Natural killer cell (primary cell): ENCODE measurements at places on chromosomes 3 and 15.

DNA sequence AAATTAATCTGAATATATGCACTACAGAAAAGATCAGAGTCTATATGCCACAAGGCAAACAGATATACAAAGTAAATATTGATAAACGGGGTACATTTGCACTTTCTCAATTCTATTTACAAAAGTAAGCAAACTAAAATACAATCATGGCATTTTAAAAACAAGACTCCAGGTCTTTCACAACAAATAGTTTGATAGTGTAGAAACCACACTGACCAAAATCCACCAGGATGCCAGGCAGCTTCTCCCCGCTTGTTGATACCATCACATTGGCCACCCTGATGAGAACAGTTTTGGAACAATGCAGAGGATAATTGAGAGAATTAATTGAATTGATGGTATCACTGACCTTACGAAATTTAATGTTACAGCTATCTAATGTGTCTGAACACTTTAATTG lies 190.6 kb upstream of the TMCO5A start:
- H3K4me3 ChIP-seq = no peak overlapping the region
- H3K36me3 ChIP-seq = no peaks in the 10 kb centered on the region
- H3K4me1 ChIP-seq = no peaks in the 10 kb centered on the region
- DNase-seq = no peak

DNA sequence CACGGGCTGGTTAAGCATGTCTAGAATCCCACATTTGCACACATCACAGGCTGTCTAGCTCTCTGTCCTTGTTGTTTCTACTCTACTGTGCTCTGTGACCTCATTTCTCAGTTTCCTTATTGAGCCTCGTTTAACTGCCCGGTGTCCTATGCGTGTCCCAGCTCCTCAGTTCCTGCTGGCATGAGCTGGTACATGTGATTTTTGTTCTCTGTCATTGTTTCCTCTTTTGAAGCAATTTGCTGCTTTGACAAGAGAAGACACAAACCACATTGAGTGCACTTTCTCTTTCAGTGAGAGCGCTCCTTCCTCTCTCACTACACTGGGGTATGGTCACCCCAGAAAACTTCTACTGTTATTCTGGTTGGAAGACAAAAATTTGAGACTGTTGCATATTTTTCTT lies 563.5 kb downstream of the PDCD6IP start:
- H3K4me1 ChIP-seq = no peaks in the 10 kb centered on the region
- no peaks in the 10 kb centered on the region for H3K36me3 ChIP-seq
- no peak overlapping the region for H3K4me3 ChIP-seq
- no peak for DNase-seq
- H3K27ac ChIP-seq = no peak overlapping the region

GRCh38 chr3:138384531-138384930 lies 36.2 kb downstream of the MRAS start:
- H3K36me3 ChIP-seq = no peaks in the 10 kb centered on the region
- no peak overlapping the region for H3K27ac ChIP-seq
- no peaks in the 10 kb centered on the region for H3K4me1 ChIP-seq
- no peak overlapping the region for H3K4me3 ChIP-seq

- H3K27me3 ChIP-seq = no peaks in the 10 kb centered on the region
- H3K4me1 ChIP-seq = no peaks in the 10 kb centered on the region
- no peak for DNase-seq
- no peak overlapping the region for H3K4me3 ChIP-seq
- no peak overlapping the region for H3K27ac ChIP-seq
Observed at GRCh38 chr3:116040152-116040551, 405.1 kb downstream of the LSAMP start.

- H3K27me3 ChIP-seq = no peaks in the 10 kb centered on the region
- no peaks in the 10 kb centered on the region for H3K36me3 ChIP-seq
- no peaks in the 10 kb centered on the region for H3K4me1 ChIP-seq
- no peak overlapping the region for H3K4me3 ChIP-seq
- DNase-seq = no peak
Observed at GRCh38 chr3:65963787-65964677, 74.7 kb downstream of the MAGI1 start.

- H3K27ac ChIP-seq = no peak overlapping the region
- no peaks in the 10 kb centered on the region for H3K36me3 ChIP-seq
- H3K27me3 ChIP-seq = no peaks in the 10 kb centered on the region
- no peak for DNase-seq
Observed at GRCh38 chr15:73333001-73333400, 35.8 kb downstream of the HCN4 start.

DNA sequence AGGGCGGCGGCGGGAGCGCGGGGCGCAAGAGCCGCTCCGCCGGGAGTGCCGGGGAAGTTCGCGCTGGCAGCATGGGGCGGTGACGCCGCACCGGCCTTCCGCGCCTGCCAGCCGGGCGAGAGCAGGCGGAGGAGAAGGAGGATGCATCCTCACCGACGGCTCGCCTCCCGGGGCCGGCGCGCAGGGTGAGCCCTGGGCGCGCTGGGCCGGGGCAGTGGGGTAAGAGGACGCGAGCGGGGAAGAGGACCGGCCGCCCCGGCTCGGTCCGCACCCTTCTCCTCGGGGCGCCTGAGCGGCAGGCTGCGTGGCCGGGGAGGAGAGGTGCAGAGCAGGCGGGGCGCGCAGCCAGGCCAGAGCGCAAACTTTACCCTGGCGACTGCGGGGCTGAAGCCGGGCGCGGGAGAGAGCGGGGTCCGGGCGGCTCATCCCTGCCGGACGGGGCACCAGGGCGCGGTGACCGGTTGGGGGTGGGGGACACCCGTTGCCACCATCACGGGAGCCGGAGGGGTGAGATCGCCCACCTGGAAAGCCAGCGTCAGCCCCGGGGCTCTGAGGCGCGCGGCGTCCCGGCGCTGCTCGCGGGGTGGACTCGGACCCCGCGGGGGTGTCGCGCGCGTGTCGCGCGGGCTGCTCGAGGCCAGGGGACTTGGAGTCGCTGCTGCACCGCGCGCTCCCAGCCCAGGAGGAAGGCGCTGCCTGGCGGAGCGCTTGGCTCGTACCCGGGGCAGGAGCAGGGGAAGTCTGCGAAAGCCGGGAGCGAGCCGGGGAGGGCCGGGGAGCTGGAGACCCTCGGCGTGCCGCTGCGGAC lies 542 bp downstream of the GABRA5 start:
- no peaks in the 10 kb centered on the region for H3K4me1 ChIP-seq
- no peak for DNase-seq
- H3K4me3 ChIP-seq = no peak overlapping the region
- H3K36me3 ChIP-seq = no peaks in the 10 kb centered on the region

DNA sequence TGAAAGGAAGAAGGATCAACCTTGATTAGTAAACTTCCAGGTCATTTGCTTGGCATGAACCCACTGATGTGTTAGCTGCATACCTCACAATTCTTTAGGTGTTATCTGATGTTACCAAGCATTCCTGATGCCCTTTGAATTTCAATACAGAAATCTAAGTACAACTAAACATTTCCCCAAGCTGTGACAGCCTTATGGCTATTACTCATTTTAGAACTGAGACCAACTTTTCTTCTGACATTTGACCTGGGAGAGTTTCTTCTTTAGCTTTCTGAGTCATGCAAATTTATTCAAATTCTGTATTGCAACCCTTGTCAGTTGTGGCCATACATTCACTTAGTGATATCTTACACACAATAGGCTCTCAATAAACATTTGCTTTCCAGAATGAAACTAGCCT lies 124.3 kb downstream of the TIGIT start:
- no peak overlapping the region for H3K27ac ChIP-seq
- no peaks in the 10 kb centered on the region for H3K36me3 ChIP-seq

GRCh38 chr3:29503958-29504357 lies 223.1 kb downstream of the RBMS3 start:
- H3K36me3 ChIP-seq = no peaks in the 10 kb centered on the region
- no peaks in the 10 kb centered on the region for H3K4me1 ChIP-seq
- no peak for DNase-seq
- H3K27ac ChIP-seq = no peak overlapping the region
- no peak overlapping the region for H3K4me3 ChIP-seq
- H3K27me3 ChIP-seq = no peaks in the 10 kb centered on the region

DNA sequence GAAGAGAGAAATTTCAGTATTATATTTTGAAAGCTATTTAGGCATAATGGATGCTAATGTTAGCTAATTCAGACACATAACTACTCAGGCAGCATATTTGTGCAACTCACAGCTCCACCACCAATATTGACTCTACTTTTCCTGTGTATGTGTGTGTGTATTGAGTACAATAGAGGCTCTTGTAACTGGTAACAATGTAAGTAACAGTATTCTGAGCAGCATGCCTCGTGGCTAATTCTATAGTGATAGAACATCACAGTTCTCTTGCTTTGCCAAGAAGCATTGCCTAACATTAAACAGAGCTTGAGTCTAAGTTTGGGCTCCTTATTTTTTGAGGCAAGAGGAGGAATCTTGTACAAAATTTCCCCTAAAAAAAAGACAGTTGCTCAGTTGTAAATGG lies 98.6 kb upstream of the ARHGEF26 start:
- H3K4me3 ChIP-seq = no peak overlapping the region
- no peaks in the 10 kb centered on the region for H3K27me3 ChIP-seq
- DNase-seq = no peak
- no peaks in the 10 kb centered on the region for H3K4me1 ChIP-seq
- H3K36me3 ChIP-seq = no peaks in the 10 kb centered on the region

DNA sequence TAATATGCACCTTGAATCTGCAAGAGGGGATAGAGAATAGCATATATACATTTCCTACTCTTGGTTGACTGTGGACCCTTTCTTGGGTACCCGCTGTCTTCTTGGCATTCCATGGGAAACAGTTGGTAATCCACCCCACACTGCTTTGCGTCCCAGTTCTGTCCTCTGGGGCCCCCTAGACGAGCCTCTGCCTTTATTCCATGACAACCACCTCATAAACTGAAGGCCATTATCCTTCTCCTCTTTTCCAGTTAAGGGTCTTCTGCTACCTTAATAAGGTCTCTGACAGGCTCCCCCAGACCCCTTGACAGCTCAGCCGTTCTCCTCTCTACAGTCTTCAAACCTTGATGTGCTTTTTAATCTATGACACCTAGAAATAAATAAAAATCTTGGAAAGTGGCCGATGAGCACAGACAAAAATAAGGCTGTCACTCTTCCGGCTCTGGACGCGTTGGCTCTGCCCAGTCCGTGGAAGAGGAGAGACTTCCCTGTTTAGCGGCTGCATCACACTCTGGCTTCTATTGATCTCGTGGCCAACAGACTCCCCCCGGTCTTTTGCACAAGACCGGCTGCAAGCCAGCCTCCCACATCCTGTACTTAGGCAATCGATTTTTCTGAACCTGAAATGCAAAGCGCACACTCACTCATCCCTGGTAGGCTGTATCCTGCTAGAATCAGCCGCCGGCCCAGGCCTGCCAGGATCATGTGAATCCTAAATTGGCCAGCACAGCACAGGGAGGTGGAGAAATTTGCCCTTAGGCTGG lies 251.0 kb upstream of the TLE3 start:
- peaks cover 7% of the 10 kb centered on the region for H3K4me1 ChIP-seq
- no peaks in the 10 kb centered on the region for H3K27me3 ChIP-seq
- H3K27ac ChIP-seq = no peak overlapping the region
- no peaks in the 10 kb centered on the region for H3K36me3 ChIP-seq
- DNase-seq = no peak
- H3K4me3 ChIP-seq = no peak overlapping the region

GRCh38 chr3:44576613-44577012 lies 8.2 kb upstream of the ZNF660 start:
- H3K4me3 ChIP-seq = no peak overlapping the region
- no peaks in the 10 kb centered on the region for H3K4me1 ChIP-seq
- H3K36me3 ChIP-seq = no peaks in the 10 kb centered on the region

DNA sequence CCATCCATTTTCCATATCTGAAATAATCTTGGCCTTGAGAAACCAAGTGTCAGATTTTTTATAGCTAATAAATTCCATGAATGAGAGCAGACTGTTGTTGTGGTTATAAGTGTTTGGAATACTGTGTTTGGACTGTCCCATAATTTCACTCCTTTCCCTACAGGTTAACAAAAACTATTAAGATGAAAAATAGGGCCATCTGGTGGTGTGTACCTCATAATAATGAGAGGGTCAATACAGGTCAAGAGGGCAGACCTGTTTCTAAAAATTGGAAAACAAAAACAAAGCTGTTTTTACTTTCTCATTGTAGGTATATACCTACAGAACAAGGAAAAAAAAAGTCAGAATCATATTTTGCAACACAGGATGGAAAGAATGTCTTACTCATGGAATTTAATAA lies 553.8 kb upstream of the SGO1 start:
- H3K4me3 ChIP-seq = no peak overlapping the region
- no peak for DNase-seq
- H3K27ac ChIP-seq = no peak overlapping the region

DNA sequence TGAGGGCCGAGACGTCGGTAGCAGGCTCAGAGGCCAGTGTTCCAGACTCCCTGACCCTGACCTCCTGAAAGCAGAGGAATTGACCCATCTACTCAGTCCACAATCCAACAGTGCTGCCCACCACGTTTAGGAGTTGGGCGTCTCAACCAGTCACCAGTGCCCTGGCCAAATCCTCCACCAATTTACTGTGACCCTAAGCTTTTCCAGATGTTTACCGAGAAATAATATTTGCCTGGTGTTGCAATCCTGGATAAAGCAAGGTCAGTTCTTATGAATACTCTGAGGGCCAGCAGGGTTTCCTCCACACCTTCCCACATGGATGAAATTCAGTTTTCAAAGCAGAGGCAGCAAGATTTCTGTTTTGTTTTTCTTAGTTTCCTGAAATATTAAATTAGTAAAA lies 7.5 kb upstream of the APOD start:
- peaks cover 13% of the 10 kb centered on the region for H3K4me1 ChIP-seq
- no peak for DNase-seq
- H3K4me3 ChIP-seq = no peak overlapping the region
- no peak overlapping the region for H3K27ac ChIP-seq

DNA sequence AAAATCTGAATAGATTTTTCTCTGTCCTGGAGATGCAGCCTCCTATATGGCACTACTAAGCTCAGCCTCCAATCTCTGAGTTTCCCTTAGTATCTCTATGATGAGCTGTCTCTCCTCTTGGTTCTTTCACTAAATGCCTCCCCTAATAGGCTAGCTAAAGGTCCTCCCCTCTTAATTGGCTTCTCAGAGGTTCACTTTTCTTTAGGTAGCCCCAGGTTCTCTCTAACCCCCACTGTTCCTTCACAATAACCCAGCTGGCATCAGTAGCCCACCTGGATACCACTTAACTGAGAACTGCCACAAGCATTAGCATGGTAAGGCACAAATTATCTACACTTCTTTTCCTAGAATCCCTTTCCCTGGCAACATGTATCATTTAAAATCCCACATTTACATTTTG lies 523.2 kb downstream of the IGSF11 start:
- no peak for DNase-seq
- H3K27me3 ChIP-seq = no peaks in the 10 kb centered on the region

GRCh38 chr3:79467721-79468120 lies 300.1 kb downstream of the ROBO1 start:
- H3K4me3 ChIP-seq = no peak overlapping the region
- H3K4me1 ChIP-seq = no peaks in the 10 kb centered on the region
- no peak for DNase-seq
- H3K27me3 ChIP-seq = no peaks in the 10 kb centered on the region
- no peak overlapping the region for H3K27ac ChIP-seq

DNA sequence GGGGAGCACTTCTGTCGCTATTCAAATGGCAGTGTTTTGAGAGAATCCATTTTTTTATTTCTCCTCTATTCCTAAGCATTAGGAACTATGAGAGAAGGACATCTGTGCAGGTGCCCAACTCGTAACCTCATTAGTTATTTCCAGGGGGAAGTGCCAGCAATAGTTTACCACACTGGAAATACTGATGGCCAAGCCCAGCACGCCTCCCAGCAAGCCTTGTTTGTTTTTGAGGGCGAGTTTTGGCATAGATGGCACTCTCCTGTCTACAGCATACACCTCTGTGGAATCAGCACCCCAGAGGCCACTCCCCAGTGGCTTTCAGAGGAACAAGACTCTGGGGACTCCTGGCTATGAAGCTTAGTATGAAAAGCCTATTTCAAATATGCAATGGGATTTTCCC lies 36.6 kb downstream of the FAN1 start:
- H3K27ac ChIP-seq = no peak overlapping the region
- no peak overlapping the region for H3K4me3 ChIP-seq
- no peak for DNase-seq
- peaks cover 67% of the 10 kb centered on the region for H3K36me3 ChIP-seq
- H3K4me1 ChIP-seq = no peaks in the 10 kb centered on the region
- H3K27me3 ChIP-seq = no peaks in the 10 kb centered on the region
